Stimulated activated CD4-positive, alpha-beta T cell treated with anti-CD3 and anti-CD28 coated beads, Interleukin-15, amount 100 ng/mL, for 24 hours (primary cell): ENCODE measurements at places on chromosomes 6 and 20.
A peak's percentile ranks its signal among the peaks of the same experiment; 100 is the strongest.

GRCh38 chr6:52534363-52534762 lies 42.5 kb downstream of the TRAM2 start:
- DNase-seq, result no peak

DNA sequence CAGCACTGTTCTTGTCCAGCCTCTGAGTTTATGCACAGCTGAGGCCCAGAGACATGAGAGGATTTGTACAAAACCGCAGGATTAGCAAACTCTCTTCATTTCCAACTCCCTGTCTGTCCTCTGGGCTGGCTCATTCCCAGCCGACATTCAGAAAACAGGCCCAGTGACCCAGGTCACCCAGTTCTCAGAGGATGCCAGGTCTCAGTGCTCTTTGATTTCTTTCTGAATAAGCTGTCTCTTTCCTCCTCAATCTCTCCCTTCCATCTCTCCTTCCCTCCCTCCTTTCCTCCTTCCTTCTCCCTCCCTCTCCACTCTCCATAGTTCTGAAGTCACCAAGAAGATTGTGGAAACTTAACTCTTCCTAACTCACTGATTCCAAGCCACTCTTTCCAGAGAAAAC lies 372.7 kb upstream of the SULF2 start:
- no peak for DNase-seq

DNA sequence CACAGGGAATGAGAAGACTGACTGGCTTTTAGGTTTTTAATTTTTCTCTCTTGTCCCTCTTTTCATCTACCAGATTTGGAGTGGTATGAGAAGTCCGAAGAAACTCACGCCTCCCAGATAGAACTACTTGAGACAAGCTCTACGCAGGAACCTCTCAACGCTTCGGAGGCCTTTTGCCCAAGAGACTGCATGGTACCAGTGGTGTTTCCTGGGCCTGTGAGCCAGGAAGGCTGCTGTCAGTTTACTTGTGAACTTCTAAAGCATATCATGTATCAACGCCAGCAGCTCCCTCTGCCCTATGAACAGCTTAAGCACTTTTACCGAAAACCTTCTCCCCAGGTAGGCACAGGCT lies 644 bp downstream of the MAD2L1BP start:
- peak; percentile 17 for DNase-seq

DNA sequence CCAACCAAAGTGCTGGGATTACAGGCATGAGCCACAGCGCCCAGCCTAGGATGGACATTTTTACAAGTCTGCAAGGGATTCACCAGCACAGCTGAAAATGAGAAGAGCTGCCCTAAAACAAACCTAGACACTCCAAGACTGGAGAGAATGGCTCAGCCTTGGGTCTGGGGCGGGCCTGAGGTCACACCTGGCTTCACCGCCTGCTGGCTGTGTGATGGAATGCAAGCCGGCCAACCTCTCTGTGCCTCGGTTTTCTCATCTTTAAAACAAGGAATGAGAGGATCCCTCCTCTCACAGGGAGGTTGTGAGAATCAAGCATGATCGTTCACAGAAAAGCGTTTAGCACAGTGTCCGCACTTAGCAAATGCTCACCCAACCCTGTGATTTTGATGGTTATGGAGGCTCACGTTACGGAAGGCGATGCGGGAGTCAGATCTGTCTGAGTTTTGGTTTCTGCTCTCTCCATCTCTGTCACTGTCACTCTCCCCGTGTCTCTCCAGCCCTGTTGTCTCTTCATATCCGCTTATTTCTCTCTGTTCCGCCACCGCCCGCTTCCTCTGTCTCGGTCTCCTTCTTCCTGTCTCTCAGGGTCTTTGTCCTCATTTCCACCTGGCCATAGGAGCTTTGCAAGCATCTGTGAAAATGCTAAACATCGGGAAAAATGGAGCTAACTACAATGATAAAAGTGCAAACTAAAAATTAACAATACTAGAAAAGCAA lies 47.6 kb downstream of the CEBPB start:
- no peak for DNase-seq

DNA sequence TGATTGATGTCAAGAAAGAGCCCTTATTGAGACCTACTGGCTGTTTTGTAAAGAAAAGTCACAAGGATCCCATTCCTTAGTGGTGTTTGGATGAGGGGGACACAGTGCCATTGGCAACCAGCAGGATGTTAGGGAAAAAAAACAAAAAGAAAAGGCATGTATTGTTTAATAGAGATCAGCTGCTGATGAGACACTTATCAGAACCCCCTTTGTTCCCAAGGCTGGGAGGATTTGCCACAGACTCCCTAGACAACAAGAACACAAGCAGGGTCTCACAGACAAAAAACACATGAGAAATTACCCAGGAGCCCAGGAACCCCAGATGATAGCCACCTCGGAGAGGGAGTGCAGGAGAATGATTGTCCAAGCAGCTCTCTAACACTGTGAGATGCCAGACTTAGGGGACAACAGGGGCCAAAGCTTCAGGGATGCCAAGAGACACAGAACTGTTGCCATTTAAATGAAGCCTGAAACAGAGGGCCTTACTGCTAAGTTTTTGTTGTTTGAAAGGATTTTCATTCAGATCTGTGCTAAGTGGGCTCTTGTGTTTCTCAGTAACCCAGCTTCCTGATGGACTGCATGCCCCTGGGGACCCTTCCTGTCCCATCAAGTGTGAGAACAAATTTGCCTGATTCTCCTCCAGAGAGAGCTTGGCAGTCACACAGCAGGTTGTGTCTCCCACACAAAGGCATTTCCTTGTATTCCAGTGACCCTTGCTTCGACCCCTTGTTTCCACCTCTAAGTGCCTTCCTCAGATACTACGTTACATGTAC lies 48.7 kb upstream of the HEY2 start:
- DNase-seq, result no peak

DNA sequence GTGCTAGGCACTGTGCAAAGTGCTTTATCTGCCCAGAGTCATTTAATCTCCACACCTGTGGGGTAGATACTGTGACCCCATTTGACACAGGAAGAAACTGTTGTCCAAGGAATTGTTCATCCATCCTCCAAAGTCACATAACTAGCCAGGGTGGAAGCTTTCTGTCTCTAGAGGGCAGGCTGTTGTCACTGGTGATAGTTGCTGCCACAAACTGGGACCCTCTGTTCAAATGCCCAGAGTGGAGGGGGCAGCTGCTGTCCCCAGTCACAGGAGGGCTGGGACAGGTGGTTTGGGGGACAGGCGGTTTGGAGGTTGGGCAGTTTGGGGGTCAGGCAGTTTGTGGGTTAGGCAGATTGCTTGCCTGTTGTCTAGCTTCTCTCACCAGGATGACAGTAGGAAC lies 16.1 kb upstream of the TMEM242 start:
- DNase-seq, result no peak

DNA sequence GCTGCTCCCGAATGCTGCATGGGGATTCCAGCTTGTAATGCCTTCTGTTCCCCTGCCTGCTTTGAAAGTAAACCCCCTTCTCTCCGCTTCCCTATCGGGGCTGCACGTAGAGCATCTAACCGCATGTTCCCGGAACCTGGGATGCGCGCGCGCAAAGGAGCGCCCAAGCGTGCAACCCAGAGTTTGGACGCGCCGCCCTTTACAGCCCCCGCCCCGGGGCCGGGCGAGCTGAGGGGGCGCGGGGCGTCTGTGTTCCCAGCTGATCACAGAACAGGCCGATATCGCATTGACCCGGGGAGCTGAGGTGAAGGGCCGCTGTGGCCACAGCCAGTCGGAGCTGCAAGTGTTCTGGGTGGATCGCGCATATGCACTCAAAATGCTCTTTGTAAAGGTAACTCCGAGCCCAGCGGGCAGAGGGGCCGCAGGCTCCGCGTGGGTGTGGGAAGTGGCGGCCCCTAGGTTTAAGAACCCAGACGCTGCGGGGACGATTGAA lies 1.4 kb downstream of the LAMP5 start:
- no peak for DNase-seq

GRCh38 chr20:49690899-49691620 lies 22.6 kb downstream of the B4GALT5 start:
- DNase-seq, result no peak

- DNase-seq, result no peak
Measured at GRCh38 chr6:13184089-13184468, 144.3 kb downstream of the TBC1D7 start.

DNA sequence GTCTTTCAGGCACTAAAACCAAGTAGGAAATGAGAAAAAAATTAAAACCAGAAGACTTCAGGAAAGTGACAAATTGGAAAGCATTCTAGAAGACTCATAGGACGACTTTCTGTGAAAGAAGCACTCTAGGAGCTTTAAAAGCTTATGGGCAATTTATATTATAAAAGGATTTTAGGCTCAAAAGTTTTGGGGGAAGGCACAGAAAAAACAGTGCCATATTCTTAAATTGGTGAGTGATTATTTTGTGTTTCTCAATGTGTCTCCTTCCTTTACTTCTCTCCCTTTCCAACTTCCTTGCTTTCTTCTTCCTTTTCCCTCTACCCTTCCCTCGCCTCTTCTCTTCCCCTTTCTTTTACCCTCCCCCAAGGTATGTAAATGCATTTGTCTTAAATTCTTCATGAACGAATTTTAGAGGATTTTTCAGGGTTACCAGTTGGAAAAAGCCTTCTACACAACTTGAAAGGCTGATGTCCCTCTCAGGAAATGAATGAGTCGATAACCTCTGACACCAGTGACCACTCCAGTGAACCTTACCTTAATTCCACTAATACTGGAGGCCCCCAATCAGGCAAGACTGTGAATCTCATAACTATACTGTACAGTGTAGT lies 2.6 kb upstream of the LIN28B start:
- no peak for DNase-seq

DNA sequence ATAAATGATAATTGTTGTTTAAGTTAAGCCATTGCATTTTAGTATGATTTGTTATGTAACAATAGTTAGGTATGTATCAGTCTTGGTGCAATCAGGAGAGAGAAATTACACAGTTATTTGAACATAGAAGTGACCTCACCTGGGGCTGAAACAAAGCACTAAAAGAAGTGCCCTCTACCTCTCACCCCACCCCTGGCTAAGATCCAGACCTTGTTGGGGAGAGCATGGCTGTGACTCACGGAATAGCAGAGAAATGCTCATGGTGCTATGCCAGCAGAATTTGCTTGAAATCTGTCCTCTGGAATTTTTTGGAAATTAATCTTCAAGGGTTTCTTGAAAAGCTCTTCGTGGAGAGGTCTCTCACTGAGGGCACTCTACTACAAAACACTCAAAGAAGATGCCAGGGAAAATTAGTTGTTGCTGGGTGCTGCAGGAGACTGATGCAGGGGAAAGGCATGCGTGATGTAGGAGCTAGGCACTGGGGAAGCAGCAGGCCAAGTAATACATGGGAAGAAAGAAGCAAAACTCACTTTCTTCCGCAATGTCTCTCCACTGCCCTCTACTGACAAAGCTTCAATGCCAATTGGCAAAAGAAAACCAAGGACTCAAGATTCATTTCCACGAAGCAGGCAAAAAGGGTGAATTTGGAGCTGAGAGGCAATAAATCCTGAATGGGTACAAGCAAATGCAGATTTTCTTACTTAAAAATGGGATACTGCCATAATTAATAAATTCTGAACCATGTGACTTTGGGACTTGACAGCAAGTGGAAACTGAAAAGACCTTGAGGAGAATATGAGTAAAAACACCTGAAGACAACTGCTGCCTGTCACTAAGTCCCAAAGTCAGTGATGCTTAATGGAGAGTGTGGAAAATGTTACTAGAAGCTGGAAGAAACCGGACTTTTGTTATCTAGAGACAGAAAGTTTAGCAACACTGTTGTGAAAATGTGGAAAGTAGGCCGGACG lies 136.3 kb upstream of the ZNF184 start:
- peak; percentile 17 for DNase-seq

DNA sequence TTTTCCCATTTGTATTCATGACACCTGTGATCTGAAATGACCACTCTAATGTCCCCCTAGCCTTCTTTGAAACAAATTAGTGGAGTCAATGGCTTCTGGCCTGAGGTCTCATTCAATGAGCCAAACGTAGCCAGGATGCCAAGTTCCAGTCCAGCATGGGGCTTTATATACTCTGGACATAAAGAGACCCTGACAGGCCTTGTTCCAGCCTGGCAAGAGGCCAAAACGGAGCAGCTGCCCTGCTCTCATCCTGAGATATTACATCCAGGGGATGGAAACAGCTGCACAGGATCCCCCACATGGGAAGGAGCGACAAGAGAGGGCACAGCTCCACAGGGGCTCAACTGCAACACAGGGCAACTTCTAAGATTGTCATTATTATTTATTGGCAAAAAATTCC lies 437.8 kb downstream of the CDH26 start:
- DNase-seq, result no peak

DNA sequence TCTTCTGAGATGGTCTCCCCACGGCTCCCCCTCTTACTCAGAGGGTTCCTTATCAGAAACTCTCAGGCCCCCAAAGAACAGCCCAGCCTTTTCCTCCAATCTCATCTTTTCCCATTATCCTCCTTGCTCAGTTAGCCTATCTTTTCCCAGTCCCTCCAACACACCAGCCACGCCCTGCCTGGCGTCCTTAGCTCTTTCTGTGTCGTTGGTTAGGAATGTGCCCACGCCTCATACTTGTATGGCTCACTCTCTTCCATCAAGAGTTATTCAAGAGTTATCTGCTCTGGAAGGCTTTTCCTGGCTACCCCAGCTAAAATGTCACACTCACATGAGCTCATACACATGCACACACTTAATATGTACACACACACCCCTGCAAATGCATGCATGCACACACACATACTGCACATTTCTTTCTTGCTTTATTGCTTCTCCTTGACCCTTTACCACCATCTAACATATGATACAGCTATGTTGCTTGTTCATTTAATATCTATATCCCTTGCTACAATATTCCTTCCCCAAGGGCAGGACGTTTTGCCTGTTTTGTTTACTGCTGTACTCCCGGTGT lies 37.6 kb downstream of the SLC2A10 start:
- DNase-seq, result no peak

- DNase-seq, result no peak
Measured at GRCh38 chr6:108589244-108589791, 28.6 kb downstream of the FOXO3 start.

- DNase-seq, result no peak
Measured at GRCh38 chr6:70281923-70282311, 21.0 kb downstream of the COL9A1 start.

GRCh38 chr6:68726337-68726736 lies 91.3 kb downstream of the ADGRB3 start:
- DNase-seq, result no peak

- DNase-seq, result no peak
Measured at GRCh38 chr6:136249336-136249735, 775 bp downstream of the MTFR2 start.

GRCh38 chr20:64222291-64222735 lies 33.2 kb upstream of the PCMTD2 start:
- no peak for DNase-seq

DNA sequence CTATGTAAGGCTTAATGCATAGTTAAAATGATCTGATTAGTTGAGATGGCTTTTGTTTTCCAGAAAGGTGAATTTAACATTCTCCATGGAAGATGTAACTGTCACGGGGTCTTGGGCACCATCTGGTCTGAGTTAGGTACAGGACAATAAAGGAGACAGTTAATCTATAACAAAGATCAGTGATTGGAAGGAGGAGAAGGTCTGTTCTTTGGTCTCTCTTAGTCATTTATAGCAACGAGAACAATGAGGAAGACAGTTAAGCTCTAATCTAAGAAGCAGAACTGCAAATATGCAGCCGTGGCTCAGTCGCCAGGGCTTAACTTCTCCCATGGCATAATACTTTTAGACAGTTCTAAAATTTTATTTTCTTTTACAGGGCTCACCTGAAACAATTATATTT lies 405.5 kb upstream of the SULF2 start:
- no peak for DNase-seq

GRCh38 chr6:130216620-130217019 lies 6.1 kb downstream of the SAMD3 start:
- no peak for DNase-seq

- no peak for DNase-seq
Measured at GRCh38 chr6:116205281-116205680, 48.6 kb downstream of the TSPYL4 start.

GRCh38 chr6:50975216-50975615 lies 156.5 kb downstream of the TFAP2B start:
- no peak for DNase-seq

- DNase-seq, result no peak
Measured at GRCh38 chr6:110517601-110518281, 41.3 kb upstream of the SLC22A16 start.
